ENCODE measurements at places on chromosomes 6 and 20. TPM values are rescaled to one million over a fixed set of nuclear protein-coding genes. Genes with fewer than 3 reads are reported as not detected.
A peak's percentile ranks its signal among the peaks of the same experiment; 100 is the strongest.

Gene PRR18
- total RNA-seq, result 0.13 TPM

- DNase-seq, result no peak
Measured at GRCh38 chr20:5806457-5807263, 56.5 kb downstream of the SHLD1 start.

Gene MARCKS
- 3.9 TPM for total RNA-seq

Gene TTK
- total RNA-seq, result 46.0 TPM

- DNase-seq, result no peak
Measured at GRCh38 chr6:141260627-141261015, 872.1 kb upstream of the GJE1 start.

Gene CTAGE9
- not detected for total RNA-seq

GRCh38 chr6:4776493-4777393, 539 bp downstream of the CDYL start:
- DNase-seq, result peak; percentile 72

DNA sequence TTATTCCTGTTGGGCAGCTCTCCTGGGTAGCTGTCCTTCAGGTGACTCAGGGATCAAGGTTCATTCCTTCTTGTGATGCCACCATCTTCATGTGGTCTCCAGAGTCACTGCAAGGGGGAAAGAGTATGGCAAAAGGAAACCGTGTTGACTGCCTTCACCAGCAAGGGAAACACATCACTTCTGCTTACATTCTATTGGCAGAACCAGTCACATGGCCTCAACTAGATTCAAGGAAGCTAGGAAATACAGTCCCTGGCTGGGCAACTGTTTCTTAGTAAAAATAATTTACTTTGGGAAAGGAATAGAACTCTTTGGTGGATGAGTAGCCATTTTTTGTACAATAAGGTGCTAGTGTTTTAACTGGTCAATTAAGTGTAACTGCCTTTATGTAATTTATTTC, 5.3 kb downstream of the ANKRD6 start:
- no peak for DNase-seq

- DNase-seq, result no peak
Measured at GRCh38 chr6:37092923-37093727, 76.8 kb upstream of the PIM1 start.

DNA sequence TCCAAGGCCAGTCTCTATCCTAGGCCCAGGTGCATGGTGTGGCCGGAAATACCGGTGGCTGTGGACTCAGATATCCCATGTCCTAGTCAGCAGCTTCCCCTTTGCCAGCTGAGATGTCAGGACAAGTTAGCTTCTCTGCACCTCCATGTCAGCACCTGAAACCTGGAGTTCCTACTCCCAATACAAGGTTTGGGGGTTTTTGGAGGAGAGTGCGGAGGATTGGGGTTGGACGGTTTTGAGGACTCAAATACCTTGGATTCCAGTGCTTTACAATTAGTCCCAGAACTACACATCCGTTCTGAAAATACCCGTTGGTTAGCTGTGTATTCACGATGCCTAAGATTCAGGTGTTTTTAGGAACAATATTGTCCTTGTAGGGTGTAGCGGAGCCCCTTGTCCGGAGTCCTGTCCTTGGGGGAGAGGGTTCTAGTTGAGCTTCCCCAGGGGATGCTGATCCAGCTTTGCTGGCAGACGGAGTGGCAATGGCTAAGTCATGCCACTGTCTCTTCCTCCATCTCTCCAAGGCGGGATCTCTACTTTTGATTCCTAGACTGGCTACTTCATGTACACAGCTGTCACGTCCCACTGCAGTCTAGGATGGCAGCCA, 45.0 kb downstream of the ADNP start:
- DNase-seq, result no peak

- no peak for DNase-seq
Measured at GRCh38 chr20:48201188-48201587, 415.9 kb upstream of the SULF2 start.

DNA sequence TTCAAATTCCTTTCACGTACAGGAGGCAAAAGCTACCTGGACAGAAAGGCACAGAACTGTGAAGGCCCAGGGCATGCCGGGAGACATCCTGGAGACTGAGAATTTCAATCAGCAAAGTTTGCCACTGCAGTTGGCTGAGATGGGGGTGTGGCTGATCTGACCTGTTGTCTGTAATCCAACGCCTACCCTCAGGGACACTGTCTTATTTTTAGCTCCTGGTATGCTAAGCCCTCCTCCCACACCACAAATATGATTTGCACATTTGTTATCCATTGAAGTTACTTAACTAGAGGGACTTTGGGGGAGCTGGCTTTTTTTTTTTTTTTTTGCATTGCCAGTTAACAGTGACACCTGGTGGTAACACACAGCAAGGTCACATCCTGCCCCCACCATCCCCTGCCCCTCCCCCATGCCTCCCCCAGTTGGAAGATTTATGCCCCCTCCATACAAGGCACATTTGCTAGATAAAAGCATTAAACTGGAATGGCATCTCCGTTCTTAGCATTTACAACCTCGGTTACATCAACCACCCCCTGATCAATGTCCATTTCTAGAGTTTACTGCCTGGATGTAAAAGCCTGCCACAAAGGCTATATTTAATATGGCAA, 40.4 kb downstream of the TTI1 start:
- peak; percentile 42 for DNase-seq

Data from OCI-LY7 (cell line).